ENCODE measurements at places on chromosomes 3 and 15.

GRCh38 chr3:4721511-4721911, 228.4 kb downstream of the ITPR1 start:
- peak; percentile 83 for DNase-seq

DNA sequence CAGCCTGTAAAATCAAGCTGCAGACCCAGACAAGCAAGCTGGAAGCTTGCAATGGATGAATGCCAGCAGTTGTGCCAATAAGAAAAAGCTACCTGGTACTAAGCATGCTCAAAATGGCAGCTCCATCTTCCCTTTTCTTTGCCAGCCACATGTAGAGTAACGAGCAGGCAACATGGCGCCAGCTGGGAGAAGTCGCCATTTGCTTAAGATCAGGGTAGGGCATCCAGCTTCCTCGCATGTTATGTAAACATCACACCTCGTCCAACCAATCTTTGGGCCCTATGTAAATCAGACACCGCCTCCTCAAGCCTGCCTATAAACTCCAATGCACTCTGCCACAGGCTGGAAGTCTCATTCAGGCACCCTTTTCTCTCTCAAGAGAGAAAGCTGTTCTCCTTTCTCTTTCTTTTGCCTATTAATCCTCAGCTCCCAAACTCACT, 973.9 kb downstream of the FHIT start:
- DNase-seq, result no peak

- peak; percentile 14 for DNase-seq
These were observed 148.4 kb upstream of the CGNL1 start for GRCh38 chr15:57227899-57228298.

- DNase-seq, result no peak
These were observed 134.1 kb downstream of the LRIG1 start for GRCh38 chr3:66366747-66367146.

DNA sequence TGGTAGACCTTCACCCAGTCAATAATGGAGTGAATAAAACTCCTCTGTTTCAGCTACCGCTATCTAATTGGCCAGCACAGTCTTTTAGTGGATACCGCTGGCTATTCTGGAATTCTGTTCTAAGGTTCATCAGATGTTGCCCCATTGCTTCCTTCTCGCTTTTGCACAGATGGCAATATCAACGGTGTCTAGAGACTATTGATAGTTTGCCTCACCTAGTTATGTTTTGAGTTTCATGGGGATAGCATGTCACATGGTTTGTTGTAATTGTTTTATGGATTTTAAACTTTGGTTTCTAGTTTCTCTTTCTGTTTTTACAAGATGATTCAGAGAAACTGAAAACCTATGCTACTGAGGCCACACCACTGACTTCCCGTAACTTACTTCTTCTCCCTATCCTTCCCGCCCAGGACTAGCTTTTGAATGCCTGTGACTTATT, 2.0 kb downstream of the XRN1 start:
- DNase-seq, result peak; percentile 4

- no peak for DNase-seq
These were observed 95.3 kb downstream of the TMCO5A start for GRCh38 chr15:38029736-38030135.

GRCh38 chr3:34175636-34176176, 377.3 kb downstream of the PDCD6IP start:
- DNase-seq, result no peak

DNA sequence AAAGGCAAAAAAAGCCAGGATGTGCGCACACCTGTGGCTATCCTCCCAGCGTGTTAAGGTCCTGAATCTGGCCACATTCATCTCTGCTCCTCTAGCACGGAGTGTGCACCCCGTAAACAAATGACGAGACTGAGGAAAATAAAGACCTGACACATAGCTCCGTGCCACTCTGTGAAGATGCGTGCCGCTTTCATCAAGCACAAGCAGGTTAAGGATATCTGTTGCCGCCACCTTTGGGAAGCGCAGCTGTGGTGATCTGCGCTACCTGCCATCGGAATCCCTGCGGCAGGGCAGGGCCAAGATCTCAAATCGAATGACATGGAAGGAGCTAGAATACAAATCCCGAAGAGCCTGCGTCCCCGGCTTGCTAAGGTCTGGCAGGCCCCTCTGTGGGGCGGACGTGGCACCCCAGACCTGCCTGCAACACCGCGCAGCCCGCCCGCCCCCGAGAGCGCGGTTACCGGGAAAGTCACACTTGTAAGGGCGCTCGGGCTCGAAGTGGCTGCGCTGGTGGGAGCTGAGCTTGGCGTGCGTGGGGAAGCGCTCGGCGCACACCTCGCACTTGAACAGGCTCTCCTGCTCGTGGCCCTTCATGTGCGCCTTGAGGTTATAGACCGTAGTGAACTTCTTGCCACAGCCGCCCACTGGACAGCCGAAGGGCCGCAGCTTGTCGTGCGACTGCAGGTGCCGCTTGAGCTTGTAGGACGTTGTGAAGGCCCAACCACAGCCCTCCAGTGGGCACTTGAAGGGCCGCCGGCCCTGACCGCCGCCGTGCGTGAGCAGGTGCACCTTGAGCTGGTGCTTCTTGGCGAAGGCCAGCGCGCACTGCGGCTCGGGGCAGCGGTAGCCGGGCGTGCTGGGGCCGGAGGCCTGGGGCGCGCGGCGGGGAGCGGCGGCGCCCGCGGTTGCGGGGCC, 936 bp downstream of the ZXDC start:
- DNase-seq, result peak; percentile 21

GRCh38 chr3:72907731-72908620, 20.1 kb downstream of the GXYLT2 start:
- peak; percentile 78 for DNase-seq

GRCh38 chr15:53295574-53295973, 463.9 kb downstream of the WDR72 start:
- no peak for DNase-seq

DNA sequence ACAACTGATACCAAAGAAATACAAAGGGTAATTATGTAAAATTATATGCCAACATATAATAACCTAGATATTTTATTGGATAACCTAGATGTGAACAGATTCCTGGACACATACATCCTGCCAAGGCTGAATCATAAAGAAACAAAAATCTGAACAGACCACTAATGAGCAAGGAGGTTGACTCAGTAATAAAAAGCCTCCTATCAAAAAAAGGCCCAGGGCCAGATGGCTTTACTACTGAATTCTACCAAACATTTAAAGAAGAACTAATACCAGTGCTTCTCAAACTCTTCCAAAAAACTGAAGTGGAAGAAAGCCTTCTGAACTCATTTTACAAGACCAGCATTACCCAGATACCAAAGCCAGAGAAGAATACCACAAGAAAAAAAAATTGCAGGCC, 32.4 kb downstream of the THBS1 start:
- DNase-seq, result no peak

- DNase-seq, result peak; percentile 26
These were observed 582 bp downstream of the CGNL1 start for GRCh38 chr15:57376696-57377477.

- no peak for DNase-seq
These were observed 77.8 kb upstream of the LPP start for GRCh38 chr3:188076176-188076575.

DNA sequence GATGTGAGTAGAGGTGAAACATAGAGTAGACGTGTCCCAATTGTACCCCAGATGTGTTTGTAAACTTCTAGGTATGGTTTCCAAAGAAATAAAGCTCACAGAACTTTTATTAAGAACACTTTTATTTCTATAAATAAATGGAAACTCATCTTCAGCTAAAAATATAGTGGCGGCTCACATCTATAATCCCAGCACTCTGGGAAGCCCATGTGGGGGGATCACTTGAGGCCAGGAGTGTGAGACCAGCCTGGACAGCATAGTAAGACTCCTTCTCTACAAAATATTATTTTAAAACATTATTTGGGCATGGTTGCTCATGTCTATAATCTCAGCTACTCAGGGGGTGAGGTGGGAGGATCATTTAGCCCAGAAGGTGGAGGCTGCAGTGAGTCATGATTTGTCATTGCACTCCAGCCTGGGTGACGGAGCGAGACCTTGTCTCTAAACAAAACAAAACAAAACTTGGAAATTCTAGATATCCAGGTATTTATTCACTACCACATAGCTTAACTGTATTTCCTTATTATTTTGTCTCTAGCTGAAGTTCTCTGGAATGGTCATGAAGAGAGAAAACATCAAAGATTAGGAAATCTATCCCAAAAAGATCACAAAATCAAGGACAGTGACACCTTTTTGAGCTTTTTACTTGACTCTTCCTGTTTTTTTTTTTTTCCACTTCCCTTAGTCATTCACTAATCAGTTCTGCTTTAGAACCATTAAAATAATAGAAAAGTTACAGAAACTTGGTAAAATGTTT, 258.1 kb downstream of the TIGIT start:
- DNase-seq, result peak; percentile 9

DNA sequence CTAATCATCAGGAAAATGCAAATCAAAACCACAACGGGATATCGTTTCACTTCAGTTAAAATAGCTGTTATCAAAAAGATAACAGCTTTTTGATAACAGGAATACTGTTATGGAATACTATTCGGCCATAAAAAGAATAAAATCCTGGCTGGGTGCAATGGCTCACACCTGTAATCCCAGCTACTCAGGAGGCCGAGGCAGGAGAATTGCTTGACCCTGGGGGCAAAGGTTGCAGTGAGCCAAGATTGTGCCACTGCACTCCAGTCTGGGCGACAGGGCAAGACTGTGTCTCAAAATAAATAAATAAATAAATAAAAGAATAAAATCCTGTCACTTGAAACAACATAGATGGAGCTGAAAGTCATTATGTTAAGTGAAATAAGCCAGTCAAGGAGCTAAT, 178.1 kb upstream of the TSC22D2 start:
- DNase-seq, result no peak

GRCh38 chr3:119309591-119309990, 15.4 kb downstream of the ARHGAP31 start:
- DNase-seq, result no peak

DNA sequence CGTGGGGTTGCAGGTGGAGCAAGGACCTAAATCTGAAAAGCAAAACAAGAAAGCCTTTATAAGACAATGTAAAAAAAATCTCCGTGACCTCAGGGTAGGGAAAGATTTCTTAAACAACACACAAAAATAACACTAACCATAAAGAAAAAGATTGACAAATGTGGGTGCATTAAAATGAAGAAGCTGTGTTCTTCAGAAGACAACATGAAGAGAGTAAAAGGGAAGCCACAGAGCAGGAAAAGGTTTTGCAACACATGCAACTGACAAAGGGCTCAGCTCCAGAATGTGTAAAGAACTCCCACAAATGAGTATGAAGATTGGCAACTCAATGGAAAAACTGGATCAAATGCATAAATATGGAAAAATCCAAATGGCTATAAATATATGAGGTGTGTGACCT, 74.2 kb downstream of the MAGEF1 start:
- DNase-seq, result no peak

DNA sequence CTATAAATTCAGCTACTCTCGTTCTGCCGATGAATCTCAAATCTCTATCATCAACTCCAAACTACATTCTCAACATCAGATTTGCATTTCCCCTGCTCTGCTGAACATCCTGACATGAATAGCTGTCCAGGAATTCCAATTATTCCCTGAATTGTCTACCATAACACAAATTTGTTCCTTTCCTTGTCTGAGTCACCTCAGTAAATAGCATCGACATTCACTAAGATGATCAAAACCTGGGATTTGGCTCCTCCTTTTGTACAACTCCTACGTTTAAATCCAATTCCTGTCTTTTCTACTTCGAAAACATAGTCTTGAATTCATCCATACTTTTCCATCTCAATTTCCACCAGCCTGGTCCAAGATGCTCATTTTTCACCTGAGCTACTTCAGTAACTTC, 107.0 kb downstream of the GREM1 start:
- DNase-seq, result peak; percentile 81

DNA sequence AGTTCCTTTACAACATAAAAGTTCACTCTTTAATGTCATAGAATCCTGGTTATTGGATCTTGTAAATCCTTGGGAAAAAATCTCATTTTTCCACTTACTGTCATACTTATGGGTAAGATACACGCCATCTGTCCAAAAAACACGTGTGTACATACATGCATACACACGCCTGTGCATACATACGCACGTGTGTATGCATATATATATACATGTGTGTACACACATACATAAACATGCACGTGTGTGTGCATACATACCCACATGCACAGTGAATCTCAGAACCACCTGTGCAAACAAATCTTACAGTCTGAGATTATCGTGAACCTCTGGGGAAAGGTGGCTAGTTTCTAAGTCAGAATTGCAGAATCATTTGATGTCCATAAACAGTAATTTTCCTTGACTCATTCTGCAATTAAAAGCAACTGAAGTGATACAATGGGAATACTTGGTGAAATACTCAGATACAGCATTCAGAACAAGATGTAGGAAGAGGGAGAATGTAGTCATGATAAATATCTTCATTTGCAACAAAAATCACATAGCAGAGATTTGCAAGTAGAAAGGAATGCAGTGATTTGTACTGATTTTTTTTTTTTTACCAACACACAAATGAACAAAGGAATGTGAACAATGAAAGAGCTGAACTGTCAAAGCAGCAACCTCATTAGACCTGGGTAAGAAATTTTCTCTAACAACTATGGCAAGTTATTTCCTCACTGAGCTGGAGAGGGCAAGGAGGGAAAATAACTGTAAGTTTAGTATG, 160.6 kb upstream of the POU1F1 start:
- DNase-seq, result peak; percentile 2

DNA sequence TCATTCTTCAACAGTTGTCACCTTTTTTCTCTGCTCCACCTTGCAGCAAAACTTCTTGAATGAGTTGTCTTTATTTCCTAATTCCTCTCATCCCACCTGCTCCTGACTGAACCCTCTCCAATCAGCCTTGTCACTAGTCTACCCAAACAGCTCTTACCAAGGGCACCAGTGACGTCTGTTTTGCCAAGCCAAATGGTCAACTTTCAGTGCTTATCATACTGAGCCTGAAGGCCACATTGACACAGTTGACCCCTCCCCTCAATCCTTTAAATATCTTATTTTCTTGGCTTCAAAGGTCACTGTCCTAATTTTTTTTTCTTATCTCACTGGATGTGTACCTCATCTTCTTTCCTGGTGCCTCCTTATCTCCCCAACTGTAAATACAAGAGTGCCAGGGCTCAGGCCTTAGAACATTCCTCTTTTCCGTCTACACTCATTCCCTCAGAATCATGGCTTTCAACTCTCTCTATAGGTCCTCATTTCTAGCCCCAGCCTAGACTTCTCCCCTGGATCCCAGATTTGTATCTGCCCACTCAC, 43.2 kb downstream of the CMTM8 start:
- DNase-seq, result no peak

GRCh38 chr15:39625856-39626255, 45.0 kb downstream of the THBS1 start:
- no peak for DNase-seq

DNA sequence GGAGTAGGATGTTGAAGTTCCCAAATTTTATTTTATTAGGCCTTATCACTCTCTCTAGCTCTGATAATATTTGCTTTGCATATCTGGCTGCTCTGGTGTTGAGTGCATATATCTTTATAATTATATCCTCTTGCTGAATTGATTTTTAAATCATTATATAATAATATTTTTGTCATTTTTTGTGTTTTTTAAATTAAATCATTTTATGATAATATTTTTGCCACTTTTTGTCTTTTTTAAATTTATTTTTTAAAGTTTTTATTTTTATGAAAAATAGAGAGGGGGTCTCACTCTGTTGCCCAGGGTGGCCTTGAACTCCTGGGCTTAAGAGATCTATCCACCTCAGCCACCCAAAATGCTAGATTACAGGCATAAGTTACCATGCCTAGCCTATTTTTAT, 34.5 kb upstream of the OTOL1 start:
- DNase-seq, result no peak
